ENCODE measurements at places on chromosomes 2 and 18. TPM values are rescaled to one million over a fixed set of nuclear protein-coding genes. Genes with fewer than 3 reads are reported as not detected.

Gene HAAO
- 25.1 TPM for total RNA-seq

Gene SCYGR8
- not detected for total RNA-seq

Gene TIA1
- total RNA-seq, result 86.8 TPM

Gene LOXL3
- total RNA-seq, result 26.5 TPM

GRCh38 chr2:161223139-161223732 is 63.0 kb downstream of the TANK start:
- no peaks in the 10 kb centered on the region for H3K36me3 ChIP-seq
- H3K4me1 ChIP-seq, result no peaks in the 10 kb centered on the region
- H3K27ac ChIP-seq, result no peak overlapping the region
- DNase-seq, result no peak

DNA sequence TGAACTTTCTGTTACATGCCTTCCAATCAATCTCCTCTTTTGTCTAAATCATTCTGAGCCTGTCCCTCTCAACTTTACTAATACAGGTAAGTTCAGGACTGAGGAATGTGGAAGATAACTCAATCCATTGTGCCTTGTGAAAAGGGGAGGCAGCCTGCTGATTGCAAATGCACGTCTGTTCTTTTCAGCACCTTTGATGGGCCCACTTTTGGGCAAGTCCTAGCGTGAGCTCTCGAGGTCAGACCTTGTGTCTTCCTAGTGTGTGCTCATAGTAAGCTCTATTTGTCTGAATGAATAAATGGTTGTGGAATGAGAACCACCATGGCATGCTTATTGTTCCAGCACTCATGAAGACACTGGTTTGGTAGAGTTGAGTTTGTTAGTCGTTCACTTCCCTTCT is 50.4 kb upstream of the REL start:
- H3K27me3 ChIP-seq, result no peaks in the 10 kb centered on the region
- no peak overlapping the region for H3K27ac ChIP-seq

- H3K4me1 ChIP-seq, result no peaks in the 10 kb centered on the region
- H3K27me3 ChIP-seq, result no peaks in the 10 kb centered on the region
- DNase-seq, result no peak
- no peak overlapping the region for H3K27ac ChIP-seq
- no peaks in the 10 kb centered on the region for H3K36me3 ChIP-seq
These were observed 61.7 kb upstream of the EPC2 start for GRCh38 chr2:148582679-148583511.

GRCh38 chr18:78069784-78070664 is 820.4 kb downstream of the GALR1 start:
- H3K36me3 ChIP-seq, result no peaks in the 10 kb centered on the region
- no peaks in the 10 kb centered on the region for H3K4me1 ChIP-seq
- H3K27ac ChIP-seq, result no peak overlapping the region
- DNase-seq, result no peak

- no peaks in the 10 kb centered on the region for H3K36me3 ChIP-seq
- no peak for DNase-seq
- no peak overlapping the region for H3K4me3 ChIP-seq
- no peak overlapping the region for H3K27ac ChIP-seq
- no peaks in the 10 kb centered on the region for H3K27me3 ChIP-seq
- H3K4me1 ChIP-seq, result no peaks in the 10 kb centered on the region
These were observed 39.3 kb downstream of the C1QL2 start for GRCh38 chr2:119119076-119119785.

GRCh38 chr2:151483546-151483945 is 73.8 kb downstream of the RIF1 start:
- H3K27ac ChIP-seq, result no peak overlapping the region
- no peak overlapping the region for H3K4me3 ChIP-seq
- no peak for DNase-seq

GRCh38 chr2:71102981-71103681 is 26.9 kb downstream of the MCEE start:
- no peaks in the 10 kb centered on the region for H3K4me1 ChIP-seq
- H3K4me3 ChIP-seq, result no peak overlapping the region
- no peak overlapping the region for H3K27ac ChIP-seq

- no peak within 1 kb of the TSS for H3K4me3 ChIP-seq
- H3K27ac ChIP-seq, result no peak within 1 kb of the TSS
- H3K27me3 ChIP-seq, result no peaks in the 10 kb centered on the region
- no peaks in the 10 kb centered on the region for H3K4me1 ChIP-seq
- H3K36me3 ChIP-seq, result no peaks in the 10 kb centered on the region
These were observed at the start of gene UGT1A6 for GRCh38 chr2:233692648-233693047. TSS of gene UGT1A6 (plus strand) at chr2:233692890. CDS start at chr2:233693005, 115 bp downstream.

Measured in uterus (tissue), 4 donors.